ENCODE measurements at places on chromosomes 2 and 18.

- no peak for DNase-seq
Measured at GRCh38 chr2:176035013-176035691, 33.1 kb upstream of the LNPK start.

- no peak for DNase-seq
Measured at GRCh38 chr18:9289698-9290097, 44.9 kb upstream of the TWSG1 start.

- no peak for DNase-seq
Measured at GRCh38 chr2:36915627-36916026, 50.7 kb downstream of the STRN start.

DNA sequence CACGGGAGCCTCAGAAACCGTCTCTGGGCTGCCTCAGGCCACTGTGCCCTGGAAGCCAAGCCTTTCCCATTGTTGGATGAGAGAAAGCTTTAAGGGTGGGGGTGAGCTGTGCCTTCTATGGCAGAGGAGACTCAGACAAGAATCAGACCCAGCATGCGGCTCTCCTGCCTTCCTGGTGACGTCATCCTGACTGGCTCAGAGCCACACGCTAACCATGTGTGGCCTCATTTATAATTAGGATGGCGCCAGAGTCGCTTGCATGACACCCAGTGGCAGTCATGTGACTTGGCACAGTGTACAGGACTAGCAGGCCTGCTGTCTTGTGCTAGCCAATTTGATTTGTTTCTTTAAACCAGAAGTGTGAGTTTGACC is 99.1 kb downstream of the SH3BP4 start:
- peak; percentile 39 for DNase-seq

GRCh38 chr2:153808679-153809078 is 63.0 kb upstream of the GALNT13 start:
- DNase-seq, result no peak

DNA sequence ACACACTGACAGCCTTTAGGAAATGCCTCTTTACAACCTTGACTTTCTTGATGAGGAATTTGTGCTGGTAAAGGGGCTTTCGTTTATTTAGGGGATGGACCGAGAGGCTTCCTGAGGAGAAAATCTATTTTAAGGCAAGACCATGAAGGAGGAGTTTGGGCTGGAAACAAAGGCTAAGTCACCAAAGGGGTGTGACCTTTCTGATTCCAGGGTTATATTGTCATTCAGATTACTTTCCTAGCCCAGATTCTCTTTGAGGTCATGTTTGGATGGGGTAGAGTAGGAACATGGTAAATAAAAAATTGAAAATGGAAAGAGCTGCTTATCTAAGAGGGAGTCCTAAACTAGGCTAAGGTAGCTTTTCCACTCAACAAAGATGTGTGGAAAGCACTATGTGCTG is 77.1 kb upstream of the UGP2 start:
- DNase-seq, result no peak

- no peak for DNase-seq
Measured at GRCh38 chr2:38200598-38200997, 124.6 kb upstream of the CYP1B1 start.

- no peak for DNase-seq
Measured at GRCh38 chr2:218340656-218341055, 16.0 kb upstream of the CATIP start.

GRCh38 chr2:132857319-132857718 is 187.3 kb upstream of the LYPD1 start:
- no peak for DNase-seq

GRCh38 chr2:233421091-233421816 is 67.0 kb downstream of the DGKD start:
- no peak for DNase-seq

DNA sequence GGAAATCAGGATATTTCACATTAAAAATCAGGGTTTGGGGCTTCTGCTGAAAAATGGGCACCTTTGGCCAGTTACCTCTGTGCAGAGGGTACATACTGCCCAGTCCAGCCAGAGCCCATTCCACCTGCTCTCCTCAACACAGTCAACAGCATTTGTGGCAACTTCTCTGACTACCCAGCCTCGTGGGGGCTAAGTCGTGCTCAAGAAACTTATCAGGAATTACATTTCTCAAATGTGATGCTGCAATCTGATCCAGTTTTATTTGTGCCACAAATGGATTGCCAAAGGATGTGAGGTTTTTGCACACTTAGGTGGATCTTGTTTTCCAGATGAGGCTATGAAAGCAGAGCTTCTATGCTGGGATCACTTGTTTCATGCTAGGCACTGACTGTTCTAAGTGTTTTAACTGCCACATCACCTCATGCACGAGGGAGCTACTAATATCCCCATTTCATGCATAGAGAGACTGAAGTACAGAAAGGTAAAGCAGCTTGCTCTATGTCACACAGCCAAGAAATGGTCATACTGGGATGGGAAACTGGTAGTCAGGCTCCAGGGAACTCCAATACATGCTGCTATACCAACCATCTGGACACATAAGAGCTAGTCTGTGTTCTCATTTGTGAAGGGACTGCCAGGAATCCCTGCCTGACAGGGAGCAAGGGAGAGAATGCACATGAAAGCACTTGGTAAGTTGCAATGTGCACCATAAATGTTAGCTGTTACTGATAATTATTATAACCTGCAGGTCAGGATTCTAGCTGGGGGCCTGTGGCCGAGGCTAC is 89.0 kb upstream of the HK2 start:
- DNase-seq, result no peak

- DNase-seq, result no peak
Measured at GRCh38 chr2:9114458-9114857, 92.2 kb upstream of the ASAP2 start.

DNA sequence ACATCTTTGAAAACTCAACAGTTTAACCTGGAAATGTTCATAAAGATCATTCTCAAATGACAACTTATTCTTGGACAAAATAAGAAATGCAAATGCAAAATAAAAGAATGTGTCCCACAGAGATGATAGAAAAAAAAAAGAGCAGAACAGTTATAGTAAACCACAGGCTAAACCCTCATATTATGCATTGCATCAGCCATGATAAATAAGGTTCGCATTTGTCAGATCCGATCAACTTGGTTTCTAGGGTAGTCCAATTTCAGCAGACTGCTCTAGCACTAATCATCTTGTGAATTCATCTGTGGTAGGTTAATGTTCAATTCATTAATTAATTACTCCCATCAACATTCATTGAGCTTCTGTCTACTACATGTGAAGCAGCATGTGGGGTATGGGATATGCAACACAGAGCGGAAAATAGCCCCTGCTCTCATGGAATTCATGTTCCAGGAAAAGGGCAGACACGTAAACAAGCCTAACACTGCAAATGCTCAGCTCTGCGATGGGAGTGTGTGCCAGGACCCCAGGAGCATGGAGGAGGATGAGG is 316.2 kb upstream of the REV1 start:
- DNase-seq, result no peak

GRCh38 chr2:38466876-38467767 is 90.0 kb upstream of the ATL2 start:
- DNase-seq, result no peak

- no peak for DNase-seq
Measured at GRCh38 chr2:28322051-28322450, 70.6 kb upstream of the FOSL2 start.

- DNase-seq, result no peak
Measured at GRCh38 chr18:75694292-75694691, 266.8 kb upstream of the SMIM21 start.

DNA sequence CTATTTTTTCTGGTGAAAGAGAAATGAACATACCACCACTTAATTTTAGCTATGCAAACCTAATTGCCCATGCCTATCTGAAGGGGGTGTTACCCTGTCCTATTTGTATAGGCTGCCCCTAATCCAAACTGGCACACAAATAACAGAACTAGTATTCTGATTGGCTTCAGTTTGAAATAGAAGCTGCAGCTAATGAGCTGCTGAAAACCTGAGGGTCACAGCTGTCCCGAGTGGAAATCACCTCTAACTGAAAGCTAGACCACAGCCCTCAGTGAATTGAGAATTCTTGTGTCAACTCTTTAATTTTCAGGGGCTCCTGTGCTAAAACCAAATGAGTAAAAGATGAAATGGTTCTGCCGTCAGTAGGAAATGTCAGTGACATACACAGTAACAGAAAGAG is 28.7 kb downstream of the CCDC141 start:
- DNase-seq, result no peak

- no peak for DNase-seq
Measured at GRCh38 chr2:45209875-45210274, 200.6 kb upstream of the SIX2 start.

GRCh38 chr2:98515250-98515991 is 70.8 kb downstream of the INPP4A start:
- DNase-seq, result no peak

GRCh38 chr18:77478646-77479442 is 229.2 kb downstream of the GALR1 start:
- peak; percentile 7 for DNase-seq

GRCh38 chr18:2906704-2907549 is 60.1 kb downstream of the EMILIN2 start:
- DNase-seq, result no peak

GRCh38 chr18:62458346-62458745 is 64.5 kb upstream of the ZCCHC2 start:
- no peak for DNase-seq

GRCh38 chr2:88669482-88670214 is 21.8 kb upstream of the RPIA start:
- peak; percentile 19 for DNase-seq

DNA sequence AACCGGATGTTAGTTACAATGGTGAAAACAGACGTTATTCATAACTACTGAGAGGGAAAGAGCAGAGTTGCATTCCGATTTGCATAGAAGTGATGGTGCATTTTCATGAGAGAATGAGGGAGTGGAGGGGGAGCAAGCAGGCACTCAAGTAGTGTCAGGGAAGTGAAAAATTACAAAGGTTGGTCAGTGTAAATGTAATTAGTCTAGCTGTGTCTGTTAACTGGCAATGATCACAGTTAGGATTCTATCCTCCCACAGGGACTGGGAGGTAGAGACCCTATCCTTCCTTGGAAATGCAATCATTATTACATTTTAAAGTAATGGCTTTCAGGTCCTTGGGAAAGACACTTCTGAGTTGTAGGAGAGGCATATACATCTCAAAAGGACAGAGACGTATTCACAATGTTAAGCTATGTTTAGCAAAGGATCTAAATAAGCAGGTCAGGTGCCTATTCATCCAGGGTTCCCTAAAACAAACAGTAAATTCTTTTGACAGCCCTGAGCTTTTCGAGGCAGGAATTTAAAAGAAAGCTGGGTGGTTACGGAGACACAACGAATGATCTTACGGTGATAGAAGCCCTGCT is 1671.8 kb upstream of the DDX18 start:
- no peak for DNase-seq

Data from Jurkat, Clone E6-1 (cell line).